CD8-positive, alpha-beta T cell (primary cell): ENCODE measurements at places on chromosomes 3 and 15.

- DNase-seq: no peak
Measured at GRCh38 chr3:117059067-117059955, 349.7 kb downstream of the TUSC7 start.

DNA sequence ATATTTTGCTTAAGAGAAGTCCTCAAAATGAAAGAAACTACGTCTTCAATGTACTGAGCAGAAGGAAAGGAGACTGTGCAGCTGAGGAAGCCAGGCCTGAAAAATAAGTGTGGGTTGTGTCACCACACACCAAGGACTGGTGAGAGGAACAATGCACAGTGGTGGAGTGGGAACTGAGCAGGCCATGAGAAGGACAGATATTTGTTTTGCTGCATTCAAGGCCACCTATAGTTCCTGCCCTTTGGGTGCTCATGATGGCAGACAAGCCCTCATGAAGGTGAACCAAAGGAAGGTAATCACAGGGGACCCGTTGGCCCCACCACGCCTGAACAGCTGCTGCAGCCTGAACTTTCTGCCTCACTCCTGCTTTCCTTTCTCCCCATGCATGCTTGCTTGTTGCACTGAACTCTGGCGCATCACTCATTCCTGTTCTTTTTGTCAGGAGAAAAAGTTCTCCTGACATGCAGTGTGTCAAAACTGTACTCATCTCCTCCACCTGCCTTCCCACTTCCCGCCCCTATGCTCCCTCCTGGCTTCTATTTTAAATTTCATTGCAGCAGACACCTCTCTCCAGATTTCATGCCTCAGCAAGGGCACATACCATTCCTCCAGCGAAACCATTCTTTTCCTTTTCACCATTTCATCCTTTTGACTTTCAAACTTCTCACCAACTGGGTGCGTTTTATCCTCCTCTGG, 2.2 kb upstream of the RNF7 start:
- DNase-seq: no peak

DNA sequence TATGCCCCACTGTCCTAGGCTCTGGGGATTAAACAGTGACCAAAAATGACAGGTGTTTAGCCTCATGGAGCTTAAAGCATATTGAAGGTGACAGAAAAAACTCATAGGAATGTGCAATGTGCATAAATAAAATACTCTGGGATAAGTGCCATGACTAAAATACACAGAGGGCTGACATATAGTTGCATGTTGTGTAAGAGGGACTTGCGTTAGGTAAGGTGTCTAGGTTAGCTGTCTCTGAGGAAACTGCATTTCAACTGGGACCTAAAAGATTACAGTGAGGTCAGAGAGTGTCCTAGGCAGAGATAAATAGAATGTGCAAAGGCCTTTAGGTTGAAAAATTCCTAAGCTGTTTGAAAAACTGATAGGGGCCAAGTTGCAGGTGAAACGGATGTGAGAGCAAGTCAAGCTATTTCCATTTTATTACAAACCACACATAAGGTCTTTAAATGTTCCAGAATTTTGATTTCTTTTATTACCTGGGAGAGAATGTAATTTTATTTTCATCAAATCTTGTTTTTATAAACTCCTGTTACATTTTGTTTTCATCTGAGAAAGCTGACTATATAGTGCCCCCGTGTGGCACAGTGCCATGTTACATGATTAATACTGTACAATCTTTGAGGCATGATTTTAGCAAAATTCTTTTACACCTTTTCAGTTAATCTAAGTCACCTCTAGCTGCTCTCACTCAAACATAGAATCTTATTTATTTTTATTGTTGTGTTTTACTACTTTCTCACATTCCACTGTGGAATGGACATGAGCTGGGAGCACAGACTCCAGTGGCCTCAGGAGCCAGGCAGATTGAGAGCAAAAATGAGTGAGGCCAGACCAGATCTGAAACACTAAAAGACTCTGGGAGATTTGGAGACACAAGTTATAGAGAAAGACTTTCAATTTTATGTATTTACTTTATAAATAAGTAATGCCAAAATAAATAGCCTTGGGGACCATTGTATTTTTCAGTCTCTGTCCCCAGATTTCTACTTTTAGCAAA, 259.6 kb upstream of the ZNF717 start:
- DNase-seq: no peak

DNA sequence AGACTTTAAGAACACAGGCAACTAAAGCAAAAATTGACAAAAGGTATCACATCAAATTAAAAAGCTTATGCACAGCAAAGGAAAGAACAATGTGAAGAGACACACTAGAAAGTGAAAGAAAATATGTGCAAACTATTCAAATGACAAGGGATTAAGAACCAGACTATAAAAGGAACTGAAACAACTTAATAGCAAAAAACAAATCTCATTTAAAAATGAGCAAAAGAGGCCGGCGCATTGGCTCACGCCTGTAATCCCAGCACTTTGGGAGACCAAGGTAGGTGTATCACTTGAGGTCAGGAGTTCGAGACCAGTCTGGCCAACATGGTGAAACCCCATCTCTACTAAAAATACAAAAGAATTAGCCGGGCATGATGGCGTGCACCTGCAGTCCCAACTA, 14.4 kb downstream of the NGLY1 start:
- no peak for DNase-seq

- no peak for DNase-seq
Measured at GRCh38 chr15:31458596-31459399, 132.2 kb downstream of the KLF13 start.
